Anterior cingulate cortex (tissue), 58 donors: ENCODE measurements at places on chromosomes 7 and 10.

GRCh38 chr7:29561271-29561670 lies 2.4 kb upstream of the PRR15 start:
- DNase-seq = no peak

GRCh38 chr10:95508730-95509129 lies 52.4 kb downstream of the SORBS1 start:
- no peak for DNase-seq

GRCh38 chr7:106126170-106126938 lies 14.2 kb upstream of the SYPL1 start:
- DNase-seq = no peak

- no peak for DNase-seq
These were observed 173.6 kb downstream of the PRKCQ start for GRCh38 chr10:6406220-6407033.
